ENCODE measurements at places on chromosomes 4 and X. TPM values are rescaled to one million over a fixed set of nuclear protein-coding genes. Genes with fewer than 3 reads are reported as not detected.

The PNMA6F gene
- total RNA-seq = not detected

The FHL1 gene
- 2.2 TPM for total RNA-seq

The ANKRD17 gene
- total RNA-seq = 77.4 TPM

The MAGEC1 gene
- total RNA-seq = not detected

The SLC6A14 gene
- total RNA-seq = not detected

The TMEM154 gene
- total RNA-seq = 59.6 TPM

All from OCI-LY7 (cell line).